Activated naive CD4-positive, alpha-beta T cell treated with anti-CD3 and anti-CD28 coated beads, Interleukin-2, amount 50 U/mL, for 16 hours (primary cell): ENCODE measurements at places on chromosomes 3 and 15.
A peak's percentile ranks its signal among the peaks of the same experiment; 100 is the strongest.

- no peak for DNase-seq
Observed at GRCh38 chr3:189567766-189568420, 63.3 kb upstream of the TP63 start.

GRCh38 chr15:90886291-90886614 lies 1.9 kb downstream of the FES start:
- no peak for DNase-seq

- DNase-seq: no peak
Observed at GRCh38 chr3:116256843-116257485, 188.3 kb downstream of the LSAMP start.

GRCh38 chr3:188720215-188720614 lies 451.6 kb upstream of the TPRG1 start:
- DNase-seq: no peak

DNA sequence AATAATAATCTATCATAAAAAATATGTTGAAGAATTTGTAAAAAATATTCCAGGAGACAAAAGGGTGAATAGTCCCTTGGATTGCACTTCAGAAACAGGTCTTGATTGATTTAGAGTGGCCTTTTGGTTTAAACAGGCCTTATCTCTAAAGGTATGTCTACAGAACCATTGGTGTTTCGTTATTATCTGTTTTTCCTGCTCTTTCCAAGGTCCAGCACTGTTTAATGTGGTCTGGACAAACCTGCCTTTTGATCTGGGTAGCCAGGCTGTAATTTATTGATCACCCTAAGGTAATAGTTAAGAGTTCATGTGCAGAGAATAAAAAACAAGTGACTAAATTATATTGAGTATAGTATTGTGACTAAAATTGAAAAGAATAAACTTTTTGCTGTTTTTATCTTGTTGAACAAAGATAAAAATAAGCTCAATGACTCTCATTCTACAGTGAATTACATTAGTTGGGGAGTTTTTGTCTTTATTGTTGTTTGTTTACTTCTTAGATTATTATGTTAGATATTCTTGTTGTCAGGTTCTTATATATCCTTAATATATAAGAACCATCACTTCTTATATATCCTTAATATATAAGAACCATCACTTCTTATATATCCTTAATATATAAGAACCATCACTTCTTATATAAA lies 25.1 kb downstream of the SLC2A2 start:
- no peak for DNase-seq

DNA sequence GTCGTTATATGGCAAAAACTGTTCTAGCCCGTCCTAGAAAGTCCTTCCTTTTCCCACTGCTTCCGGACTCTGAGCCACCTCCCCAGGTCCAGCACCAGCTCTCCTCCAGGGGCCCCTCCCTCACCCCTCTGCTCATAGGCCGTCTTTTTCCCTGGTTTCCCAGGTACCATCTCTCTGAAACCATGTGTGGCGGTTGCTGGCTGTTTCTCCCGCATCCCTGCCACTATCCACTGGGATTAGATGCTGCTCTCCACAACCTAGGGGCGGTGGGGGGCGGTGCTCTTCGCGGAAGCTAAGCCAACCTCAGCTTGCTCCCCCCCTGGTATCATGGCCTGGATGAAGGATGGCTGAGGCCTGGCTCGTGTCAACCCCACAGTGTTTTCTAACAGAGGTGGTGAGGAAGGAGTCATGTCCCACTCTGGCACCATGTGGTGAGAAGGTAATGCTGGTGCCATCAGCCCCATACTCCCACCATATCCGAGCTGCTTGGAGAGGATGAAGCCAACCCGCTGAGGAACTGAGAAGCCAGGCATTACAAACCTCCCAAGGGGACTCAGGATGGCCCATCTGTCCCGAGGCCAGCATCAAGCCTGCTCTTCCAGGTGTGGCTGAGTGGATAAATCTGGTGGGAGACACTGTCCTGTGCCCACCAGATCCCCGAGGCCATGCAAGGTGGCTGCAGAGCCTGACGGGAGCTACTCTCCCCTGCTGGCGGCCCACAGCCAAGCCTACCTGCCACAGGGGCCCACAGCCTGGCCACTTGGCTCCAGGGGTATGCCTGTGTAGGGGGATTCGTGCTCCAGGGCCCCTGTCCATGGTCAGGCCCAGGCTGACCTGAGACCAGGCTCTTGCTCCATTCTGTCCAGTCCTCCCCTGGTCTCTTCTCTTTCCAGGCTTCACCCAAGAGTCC lies 27.9 kb upstream of the SLC41A3 start:
- no peak for DNase-seq

GRCh38 chr3:181716966-181717365 lies 5.2 kb downstream of the SOX2 start:
- DNase-seq: no peak

GRCh38 chr3:62873761-62874710 lies 1.2 kb downstream of the CADPS start:
- peak; percentile 7 for DNase-seq

DNA sequence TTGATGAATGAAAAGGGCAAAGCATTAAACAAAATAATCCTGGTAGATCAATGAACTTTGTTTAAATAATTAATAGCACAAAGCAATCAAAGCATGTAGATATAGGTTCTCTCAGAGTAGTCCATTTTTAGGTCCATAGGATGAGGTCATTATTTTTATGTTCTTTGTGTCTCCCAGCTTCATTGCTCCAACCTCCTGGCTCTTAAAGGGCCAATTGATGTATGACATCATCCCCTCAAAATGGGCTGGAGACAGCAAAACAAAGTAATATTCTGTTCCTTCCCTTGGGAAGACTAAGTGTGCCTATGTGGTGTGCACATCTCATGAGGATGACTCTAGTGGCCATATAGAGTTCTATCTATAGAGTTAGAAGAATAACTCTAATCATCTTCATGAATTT lies 49.5 kb downstream of the HMG20A start:
- no peak for DNase-seq

DNA sequence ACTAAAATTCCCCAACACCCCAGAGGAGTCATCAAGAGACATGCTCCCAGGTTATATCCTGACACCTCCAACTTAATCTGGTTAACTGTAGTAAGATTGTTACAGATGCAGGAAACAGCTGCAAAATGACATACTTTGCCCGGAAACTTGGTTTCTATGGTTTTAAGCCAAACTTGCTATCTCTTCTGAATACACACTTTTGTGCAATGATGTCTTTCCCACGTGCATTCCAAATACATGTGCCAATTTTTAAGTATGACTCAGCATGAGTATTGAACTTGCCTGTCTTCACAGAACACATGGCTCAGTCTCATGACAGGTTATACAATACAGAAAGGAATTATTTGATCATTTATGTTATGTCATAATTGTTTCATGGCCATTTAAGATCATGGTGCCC lies 207.0 kb upstream of the DCBLD2 start:
- no peak for DNase-seq

DNA sequence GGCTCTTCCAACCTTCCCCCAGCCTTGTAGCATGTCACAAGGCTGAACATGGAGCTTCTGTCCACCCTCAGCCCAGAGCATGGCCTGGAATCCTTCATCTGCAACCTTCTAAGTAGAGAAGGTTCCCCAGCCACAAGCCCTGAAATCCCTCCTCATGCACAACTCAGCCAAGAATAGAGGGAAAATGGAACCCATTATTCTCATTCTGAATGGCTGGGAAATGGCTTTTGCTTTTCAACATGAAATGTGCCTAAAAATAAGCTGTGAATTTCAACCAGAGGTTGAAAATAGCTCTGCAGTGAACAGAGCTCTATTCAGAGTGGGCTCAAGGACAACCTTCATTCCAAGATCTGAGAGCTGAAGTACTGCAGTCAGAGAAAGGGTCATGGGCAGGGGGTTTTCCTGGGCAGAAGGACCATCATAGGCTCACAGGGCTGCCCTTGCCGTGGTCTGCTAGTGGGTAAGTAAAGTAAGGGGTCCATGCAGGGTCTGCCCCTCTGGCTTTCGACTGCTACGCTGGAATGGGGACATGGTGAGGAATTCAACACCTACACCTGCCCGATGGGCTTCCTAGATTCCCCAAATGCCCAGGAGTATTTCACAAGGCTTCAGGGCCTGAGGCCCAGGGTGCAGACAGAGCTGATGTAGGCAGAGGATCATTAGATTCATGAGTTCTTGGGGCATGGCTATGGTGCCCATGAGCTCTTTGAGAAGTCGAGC lies 35.9 kb downstream of the POC1A start:
- no peak for DNase-seq

DNA sequence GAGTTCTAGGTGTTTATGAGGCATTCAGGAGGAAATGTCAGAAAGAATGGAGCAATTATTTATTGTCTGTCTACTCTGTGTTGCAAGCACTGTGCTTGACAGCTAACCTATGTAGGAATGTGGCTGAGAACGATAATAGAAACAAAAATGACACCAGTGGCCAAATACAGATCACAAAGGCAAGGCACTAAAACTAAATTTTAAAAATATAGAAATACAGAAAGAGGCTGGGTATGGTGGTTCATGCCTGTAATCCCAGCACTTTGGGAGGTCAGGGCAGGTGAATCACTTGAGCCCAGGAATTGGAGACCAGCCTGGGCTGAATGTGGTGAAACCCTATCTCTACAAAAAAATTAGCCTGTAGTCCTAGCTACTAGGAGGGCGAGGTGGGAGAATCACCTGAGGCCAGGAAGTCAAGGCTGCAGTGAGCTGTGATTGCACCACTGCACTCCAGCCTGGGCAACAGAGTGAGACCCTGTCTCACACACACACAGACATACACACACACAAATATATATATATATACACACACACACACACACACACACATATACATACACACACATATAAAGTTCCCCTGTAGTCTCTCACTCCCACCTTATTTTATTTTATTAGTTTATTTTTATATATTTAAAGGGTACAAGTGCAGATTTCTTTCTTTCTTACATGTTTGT lies 6.0 kb downstream of the PRKCI start:
- DNase-seq: no peak

GRCh38 chr3:185561958-185562357 lies 9.6 kb upstream of the LIPH start:
- no peak for DNase-seq

- no peak for DNase-seq
Observed at GRCh38 chr3:13547591-13548371, 1.1 kb upstream of the FBLN2 start.

DNA sequence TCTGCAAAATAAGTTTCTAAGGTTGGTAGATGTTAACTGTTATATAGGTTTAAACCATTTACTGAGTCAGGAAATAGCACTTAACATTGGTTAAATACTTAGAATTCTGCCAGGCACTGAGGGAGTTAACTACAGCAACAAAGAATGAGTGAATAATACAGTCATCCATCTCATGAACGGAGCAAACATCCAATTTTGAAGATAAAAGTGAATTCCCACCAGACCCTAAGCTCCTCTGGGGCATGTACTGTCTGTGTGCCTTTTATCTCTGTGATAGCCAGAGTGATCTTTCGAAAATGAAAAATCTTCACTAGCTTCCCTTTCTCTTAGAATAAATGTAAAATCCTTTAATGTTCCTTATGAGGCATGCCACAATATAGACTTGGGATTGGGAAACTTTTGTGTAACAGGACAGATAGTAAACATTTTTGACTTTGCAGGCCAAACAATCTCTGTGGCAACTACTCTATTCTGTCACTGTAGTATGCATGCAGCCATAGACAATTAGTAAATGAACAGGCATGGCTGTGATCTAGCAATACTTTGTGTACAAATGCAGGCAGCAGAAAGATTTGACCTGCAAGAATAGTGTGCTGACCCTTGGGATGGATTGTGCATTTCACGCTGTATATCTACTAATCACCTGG lies 294.5 kb upstream of the LMCD1 start:
- no peak for DNase-seq

- no peak for DNase-seq
Observed at GRCh38 chr3:194871143-194871863, 185.6 kb downstream of the FAM43A start.

DNA sequence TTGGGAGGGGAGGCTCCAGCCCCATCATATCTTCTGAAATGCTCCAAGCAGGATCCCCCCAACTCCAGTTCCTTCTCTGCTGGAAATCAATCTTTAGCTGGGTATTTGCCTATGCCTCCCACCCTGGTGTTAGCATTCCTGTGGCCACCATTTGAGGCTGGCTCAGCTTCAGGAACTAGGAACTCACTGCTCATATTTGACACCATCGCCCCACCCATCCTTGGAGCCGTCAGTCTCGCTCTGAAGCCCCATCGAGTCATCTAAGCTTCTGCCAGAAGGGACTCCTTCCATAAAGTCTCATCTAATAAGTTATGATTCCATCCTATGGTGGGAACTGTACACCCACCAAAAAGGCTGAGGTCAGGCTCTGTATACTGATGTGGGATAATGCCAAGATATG lies 26.4 kb downstream of the PRKCD start:
- DNase-seq: no peak

GRCh38 chr3:123936400-123936799 lies 24.6 kb downstream of the CCDC14 start:
- DNase-seq: no peak

DNA sequence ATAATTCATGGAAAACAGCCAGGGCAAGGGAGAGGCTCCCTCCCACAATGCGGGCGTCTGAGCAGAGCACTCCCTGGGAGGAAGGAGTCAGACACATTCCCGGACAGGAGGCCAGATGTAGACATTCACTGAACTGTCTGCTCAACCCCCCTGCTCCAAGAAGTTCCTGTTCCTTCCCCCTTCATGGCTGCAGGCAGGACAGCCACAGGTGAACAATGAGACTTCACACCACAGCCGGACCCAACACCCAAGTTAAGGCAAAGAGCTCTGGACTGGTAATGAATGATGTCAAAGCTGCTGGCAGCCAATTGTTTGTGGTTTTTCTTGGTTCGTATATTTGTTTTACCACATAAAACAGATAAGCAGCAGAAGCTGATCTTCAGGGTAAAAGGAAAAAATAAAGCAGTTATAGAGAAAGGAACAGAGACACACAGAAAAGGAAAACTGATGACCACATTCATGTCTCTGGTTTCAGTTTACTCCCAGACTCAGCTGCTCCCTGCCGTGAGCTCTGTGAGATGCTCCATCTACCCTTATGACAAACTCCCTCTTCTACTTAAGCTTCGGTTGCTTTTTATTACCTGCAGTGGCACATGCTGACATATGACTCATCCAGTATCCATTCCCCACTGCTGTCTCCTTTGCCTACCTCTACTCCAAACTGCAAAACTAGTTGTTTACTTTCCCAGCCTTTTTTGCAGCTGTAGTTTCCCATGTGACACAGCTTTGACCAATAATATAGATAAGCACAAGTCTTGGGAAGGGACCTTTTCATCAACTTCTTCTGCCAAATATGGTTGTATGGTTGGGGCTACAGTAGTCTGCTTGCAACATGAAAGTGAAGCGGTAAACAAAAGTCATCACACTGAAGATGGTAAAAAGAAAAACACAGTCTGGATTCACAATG lies 33.1 kb downstream of the DZIP1L start:
- DNase-seq: no peak

- no peak for DNase-seq
Observed at GRCh38 chr3:33132019-33132360, 18.2 kb downstream of the CRTAP start.

GRCh38 chr15:84638103-84638502 lies 16.0 kb downstream of the WDR73 start:
- no peak for DNase-seq

GRCh38 chr3:190591080-190591479 lies 77.2 kb downstream of the IL1RAP start:
- no peak for DNase-seq
